ENCODE measurements at places on chromosomes 1 and 21. TPM values are rescaled to one million over a fixed set of nuclear protein-coding genes. Genes with fewer than 3 reads are reported as not detected.

DNA sequence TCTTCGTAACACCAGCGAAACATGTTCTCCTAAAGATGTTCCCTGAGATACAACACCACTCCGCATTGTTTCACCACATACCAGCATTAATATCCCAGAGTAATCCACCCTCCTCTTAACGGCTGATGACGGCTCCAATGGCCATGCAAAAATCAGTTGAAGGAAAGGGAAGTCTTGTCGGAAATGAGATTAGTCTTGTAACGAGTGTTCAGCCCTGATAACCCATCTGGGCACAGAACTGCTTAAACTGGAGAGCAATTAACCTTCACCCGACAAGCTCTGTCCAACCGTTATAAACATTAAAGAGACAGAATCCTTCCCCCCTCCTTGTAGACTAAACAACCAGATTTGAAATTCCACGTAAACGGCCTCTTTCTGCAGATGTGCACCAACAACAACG lies 21.9 kb downstream of the ERG start:
- H3K27ac ChIP-seq, result no peak overlapping the region
- DNase-seq, result no peak
- peaks cover 59% of the 10 kb centered on the region for H3K4me1 ChIP-seq
- H3K36me3 ChIP-seq, result no peaks in the 10 kb centered on the region
- peaks cover 3% of the 10 kb centered on the region for H3K27me3 ChIP-seq

DNA sequence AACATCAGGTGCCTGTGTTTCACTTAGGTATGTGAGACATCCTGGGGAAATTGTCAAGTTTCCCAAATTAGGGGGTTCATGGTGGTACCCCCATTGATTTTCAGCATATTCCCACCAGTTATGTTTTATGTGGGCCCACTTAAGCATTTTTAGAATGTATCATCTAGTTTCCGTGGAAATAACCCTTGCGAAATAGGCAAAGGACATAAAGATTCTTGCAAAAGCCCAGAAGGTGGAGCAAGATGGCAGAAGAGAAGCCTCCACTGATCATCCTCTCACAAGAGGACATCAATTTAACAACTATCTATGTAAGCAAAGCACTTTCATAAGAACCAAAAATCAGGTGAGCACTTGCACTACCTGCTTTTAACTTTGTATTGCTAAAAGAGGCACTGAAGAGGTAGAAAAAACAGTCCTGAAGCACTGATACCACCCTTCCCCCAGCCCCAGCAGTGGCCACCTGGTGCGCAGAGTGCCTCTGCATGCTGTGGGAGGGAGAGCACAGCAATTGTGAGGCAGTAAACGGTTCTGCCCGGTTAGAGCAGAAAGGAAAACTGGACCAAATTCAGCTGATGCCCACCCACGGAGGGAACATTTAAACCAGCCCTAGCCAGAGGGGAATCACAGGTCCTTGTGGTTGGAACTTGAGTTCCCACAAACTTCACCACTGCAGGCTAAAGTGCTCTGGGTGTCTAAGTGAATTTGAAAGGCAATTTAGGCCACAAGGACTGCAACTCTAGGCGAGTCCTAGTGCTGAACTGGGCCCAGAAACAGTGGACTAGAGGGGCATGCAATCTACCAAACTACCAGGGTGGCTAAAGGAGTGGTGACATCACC lies 23.2 kb downstream of the MCOLN2 start:
- no peak overlapping the region for H3K4me3 ChIP-seq
- peaks cover 5% of the 10 kb centered on the region for H3K4me1 ChIP-seq
- no peak overlapping the region for H3K27ac ChIP-seq
- no peaks in the 10 kb centered on the region for H3K36me3 ChIP-seq
- H3K27me3 ChIP-seq, result peaks cover 3% of the 10 kb centered on the region

GRCh38 chr1:41374711-41375110 lies 13.5 kb downstream of the FOXO6 start:
- no peak overlapping the region for H3K4me3 ChIP-seq
- no peak for DNase-seq
- peaks cover 12% of the 10 kb centered on the region for H3K27me3 ChIP-seq
- no peak overlapping the region for H3K27ac ChIP-seq
- no peaks in the 10 kb centered on the region for H3K36me3 ChIP-seq

GRCh38 chr1:11447903-11448302 lies 31.1 kb upstream of the DISP3 start:
- no peak for DNase-seq
- H3K27ac ChIP-seq, result no peak overlapping the region
- no peak overlapping the region for H3K4me3 ChIP-seq
- no peaks in the 10 kb centered on the region for H3K4me1 ChIP-seq
- H3K27me3 ChIP-seq, result no peaks in the 10 kb centered on the region
- no peaks in the 10 kb centered on the region for H3K36me3 ChIP-seq

DNA sequence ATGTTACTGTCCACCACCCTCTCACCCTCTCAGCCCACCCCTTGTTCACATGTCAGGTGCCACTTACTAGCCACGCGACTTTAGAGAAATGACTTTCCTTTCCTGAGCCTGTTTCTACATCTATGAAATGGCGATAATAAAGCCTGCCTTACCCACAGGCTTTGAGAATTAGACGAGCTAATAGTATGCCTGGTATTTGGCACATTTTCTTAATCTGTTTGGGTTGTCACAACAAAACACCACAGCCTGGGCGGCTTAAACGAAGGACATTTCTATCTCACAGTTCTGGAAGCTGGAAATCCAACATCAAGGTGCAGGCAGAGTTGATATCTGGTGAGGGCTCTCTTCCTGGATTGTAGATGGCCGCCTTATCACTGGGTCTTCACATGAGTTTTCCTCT lies 273.9 kb upstream of the FMN2 start:
- H3K27me3 ChIP-seq, result no peaks in the 10 kb centered on the region
- no peak for DNase-seq
- peak overlapping the region; percentile 4 for H3K27ac ChIP-seq
- no peak overlapping the region for H3K4me3 ChIP-seq
- H3K4me1 ChIP-seq, result peaks cover 40% of the 10 kb centered on the region
- no peaks in the 10 kb centered on the region for H3K36me3 ChIP-seq

DNA sequence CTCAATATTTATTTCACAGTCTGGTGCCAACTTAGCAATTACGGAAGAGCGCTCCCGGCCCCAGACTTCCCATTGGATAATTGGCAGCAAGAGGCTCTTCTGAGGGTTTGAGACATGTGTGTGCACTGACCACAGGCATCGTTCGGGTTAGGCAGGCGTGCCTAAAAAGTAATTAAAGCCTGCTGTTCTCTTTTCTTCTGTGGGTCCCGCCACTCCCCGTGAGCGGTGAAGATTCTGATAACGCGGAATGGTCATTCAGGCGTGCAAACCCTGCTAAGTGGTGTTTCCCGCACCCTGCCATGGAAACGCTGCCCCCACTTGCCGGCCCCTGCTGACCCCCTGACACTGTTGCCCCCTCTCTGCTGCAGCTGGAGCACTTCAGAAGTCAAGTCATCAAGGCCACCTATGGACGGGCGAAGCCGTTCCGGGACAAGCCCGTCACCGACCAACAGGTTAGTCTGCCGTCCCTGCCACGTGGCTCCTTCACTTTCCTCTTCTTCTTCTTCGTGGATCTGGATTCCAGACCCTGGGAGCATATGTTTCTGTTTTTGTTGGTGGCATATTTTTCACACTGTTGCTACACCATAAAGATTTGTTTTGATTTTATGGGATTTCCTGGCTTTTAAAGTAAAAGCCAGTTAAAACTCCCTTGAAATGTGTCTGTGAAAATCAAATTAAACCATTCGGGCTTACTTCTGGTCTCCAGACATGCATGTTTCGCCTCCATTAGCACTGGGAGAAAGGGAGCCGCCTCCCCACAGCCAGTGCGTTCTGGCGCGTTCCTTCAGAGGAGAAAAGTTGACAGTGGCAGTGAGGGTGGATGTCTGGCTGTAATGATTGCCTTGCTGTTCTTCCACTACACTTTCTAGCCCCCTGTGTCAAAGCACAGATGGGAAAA lies 79.9 kb downstream of the FHAD1 start:
- no peak overlapping the region for H3K27ac ChIP-seq
- DNase-seq, result no peak
- H3K4me3 ChIP-seq, result no peak overlapping the region
- H3K36me3 ChIP-seq, result no peaks in the 10 kb centered on the region
- H3K27me3 ChIP-seq, result no peaks in the 10 kb centered on the region
- peaks cover 28% of the 10 kb centered on the region for H3K4me1 ChIP-seq

Gene ITGB2
- 1.5 TPM for total RNA-seq

Gene C4BPA
- total RNA-seq, result 0.39 TPM

Gene SLC2A5
- 0.04 TPM for total RNA-seq
